Hematopoietic multipotent progenitor cell treated with erythropoietin and hydrocortisone succinate and interleukin-3 and kit ligand, for 8 days (in vitro differentiated cells): ENCODE measurements at places on chromosomes 5 and 9.

GRCh38 chr9:91518462-91518861 lies 94.8 kb upstream of the NFIL3 start:
- DNase-seq = no peak

GRCh38 chr5:59317774-59318205 lies 575.7 kb downstream of the PDE4D start:
- no peak for DNase-seq

DNA sequence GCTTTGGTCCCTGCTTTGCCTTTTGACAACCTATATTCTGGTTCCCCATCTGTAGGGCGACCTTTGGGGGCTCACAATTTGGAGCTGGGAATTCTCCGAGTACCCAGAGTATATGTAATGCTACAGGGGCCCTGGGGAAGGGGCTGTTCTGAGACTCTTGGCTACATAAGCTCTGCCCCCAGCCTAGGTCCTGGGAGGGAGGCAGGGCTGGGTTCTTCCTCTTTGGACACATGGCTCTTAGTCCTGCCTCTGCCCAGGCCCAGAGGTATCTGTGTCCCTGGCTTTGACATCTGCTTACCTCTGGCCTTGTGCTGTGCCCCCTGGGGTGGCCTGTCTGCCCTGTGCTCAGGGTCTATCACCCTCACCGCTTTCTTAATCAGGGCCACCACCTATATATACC lies 181.6 kb downstream of the CACNA1B start:
- DNase-seq = no peak

DNA sequence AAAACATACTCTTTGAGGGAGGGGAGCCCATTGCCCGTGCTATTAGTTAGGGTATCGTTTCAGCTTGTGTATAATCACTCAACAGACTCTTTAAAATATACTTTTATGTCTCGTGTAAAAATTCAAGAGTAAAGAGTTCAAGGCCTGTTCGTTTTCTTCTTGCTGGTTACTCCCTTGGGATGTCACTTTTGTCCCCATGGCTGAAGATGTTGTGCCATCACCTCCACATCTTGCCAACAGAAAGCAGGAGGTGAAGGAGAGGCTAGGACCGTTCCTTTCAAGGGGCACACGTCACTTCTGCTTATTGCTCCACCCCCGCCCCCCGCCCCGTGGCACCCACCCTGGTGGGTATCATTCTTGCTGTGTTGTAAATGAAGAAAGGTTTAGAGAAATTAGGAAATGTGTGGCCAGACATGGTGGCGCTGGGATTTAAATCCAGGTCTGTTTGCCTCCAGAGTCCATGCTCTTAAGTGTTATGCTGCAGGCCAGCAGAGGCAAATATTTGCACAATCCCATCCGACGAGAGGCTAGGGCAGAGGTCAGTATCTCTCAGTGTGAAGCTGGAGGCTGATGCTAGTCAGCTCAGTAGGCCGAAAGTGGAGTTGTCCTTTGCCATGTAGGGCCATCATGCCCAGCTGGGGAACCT lies 3.0 kb downstream of the MLANA start:
- no peak for DNase-seq

GRCh38 chr5:78065663-78066062 lies 228.8 kb downstream of the AP3B1 start:
- no peak for DNase-seq

DNA sequence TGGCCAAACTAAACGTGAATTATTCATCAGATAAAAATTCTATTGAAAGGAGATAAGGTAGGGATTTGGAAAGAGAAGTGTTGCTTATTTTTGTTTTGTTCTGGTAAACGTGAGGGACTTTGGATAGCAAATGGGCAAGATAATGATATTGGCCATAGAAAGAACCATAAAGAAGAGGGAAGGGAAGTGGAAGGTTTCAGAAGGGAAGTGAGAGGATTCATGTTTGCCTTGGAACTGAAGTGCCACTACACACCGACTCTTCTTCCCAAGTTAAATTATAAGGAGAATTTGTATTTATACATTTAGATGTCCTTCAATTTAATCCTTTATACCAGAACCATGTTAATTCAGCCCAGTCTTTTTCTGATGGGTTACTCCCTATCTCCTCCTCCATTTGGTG lies 42.1 kb upstream of the TAF11L2 start:
- DNase-seq = no peak

DNA sequence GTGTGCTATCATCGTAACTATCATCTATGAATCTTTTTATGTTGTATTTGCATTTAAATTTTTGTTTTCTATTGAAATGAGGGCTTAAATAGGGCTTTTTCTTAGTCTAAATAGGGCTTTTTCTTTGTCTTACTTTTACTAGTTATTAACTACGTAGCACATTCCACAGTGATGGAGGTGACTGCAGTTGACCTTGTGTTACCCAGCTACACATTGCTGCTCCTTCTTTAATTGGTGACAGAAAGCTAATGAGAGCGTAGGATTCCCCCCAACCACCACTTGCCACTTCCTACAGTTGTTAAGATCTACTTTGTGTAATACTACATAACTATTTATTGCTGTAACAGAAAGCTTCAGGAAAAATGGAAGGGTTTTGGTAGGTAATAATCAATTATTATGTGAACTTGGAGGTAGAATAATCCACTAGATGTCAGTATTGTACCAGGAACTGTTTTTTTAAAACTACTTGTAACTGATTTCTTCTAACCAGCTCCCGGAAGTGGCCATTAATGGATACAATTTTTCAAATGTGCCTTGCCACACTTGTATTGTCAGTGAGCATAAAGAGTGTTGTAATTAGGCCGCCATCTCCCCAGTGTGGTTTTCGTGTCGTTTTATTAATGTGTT lies 18.0 kb downstream of the MTRR start:
- DNase-seq = peak; percentile 61

DNA sequence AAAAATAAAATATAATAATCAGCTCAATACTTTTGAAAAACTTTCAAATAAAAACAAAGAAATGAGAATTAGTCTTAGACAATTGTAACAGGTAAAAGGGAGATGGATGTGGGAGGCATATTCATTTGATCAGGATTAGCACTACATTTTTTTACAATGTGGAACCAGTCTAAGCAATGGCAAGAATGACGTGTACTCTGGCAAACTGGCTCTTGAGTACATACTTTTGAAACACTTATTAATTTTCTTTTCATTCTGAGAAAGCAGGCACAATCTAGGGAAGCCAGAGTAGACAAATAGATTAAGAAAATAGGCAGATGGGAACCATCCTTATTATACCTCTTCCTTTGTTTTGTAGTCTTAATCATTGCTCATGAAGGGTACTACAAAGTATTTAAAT lies 79.7 kb downstream of the MEF2C start:
- no peak for DNase-seq

- peak; percentile 88 for DNase-seq
Observed at GRCh38 chr9:36903541-36904435, 130.3 kb downstream of the PAX5 start.

GRCh38 chr5:1105350-1106265 lies 6.3 kb downstream of the SLC12A7 start:
- peak; percentile 96 for DNase-seq

GRCh38 chr5:24633715-24634325 lies 11.0 kb downstream of the CDH10 start:
- peak; percentile 46 for DNase-seq

DNA sequence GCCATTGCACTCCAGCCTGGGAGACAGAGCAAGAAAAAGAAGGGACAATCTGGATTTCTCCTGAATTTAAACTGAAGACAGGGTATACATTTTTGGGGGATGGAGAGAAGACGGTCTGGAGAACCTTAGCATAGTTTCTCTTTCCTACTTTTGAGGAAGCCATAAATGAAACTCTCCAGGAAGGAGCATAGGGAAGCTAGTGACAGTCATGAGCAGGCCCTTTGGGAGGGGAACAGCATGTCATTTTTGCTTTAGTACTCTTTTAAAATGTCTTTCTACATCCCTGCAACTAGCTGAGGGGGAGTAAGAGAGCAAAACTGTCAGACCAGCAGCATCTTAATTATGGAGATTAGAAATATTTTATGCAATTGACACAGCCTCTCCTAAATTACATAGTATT lies 8.2 kb upstream of the SLC44A1 start:
- DNase-seq = no peak

- DNase-seq = no peak
Observed at GRCh38 chr9:3040761-3041160, 196.9 kb upstream of the PUM3 start.

GRCh38 chr9:16023446-16023845 lies 470.6 kb downstream of the CCDC171 start:
- no peak for DNase-seq

- DNase-seq = peak; percentile 71
Observed at GRCh38 chr5:170151097-170151831, 45.6 kb downstream of the FOXI1 start.

DNA sequence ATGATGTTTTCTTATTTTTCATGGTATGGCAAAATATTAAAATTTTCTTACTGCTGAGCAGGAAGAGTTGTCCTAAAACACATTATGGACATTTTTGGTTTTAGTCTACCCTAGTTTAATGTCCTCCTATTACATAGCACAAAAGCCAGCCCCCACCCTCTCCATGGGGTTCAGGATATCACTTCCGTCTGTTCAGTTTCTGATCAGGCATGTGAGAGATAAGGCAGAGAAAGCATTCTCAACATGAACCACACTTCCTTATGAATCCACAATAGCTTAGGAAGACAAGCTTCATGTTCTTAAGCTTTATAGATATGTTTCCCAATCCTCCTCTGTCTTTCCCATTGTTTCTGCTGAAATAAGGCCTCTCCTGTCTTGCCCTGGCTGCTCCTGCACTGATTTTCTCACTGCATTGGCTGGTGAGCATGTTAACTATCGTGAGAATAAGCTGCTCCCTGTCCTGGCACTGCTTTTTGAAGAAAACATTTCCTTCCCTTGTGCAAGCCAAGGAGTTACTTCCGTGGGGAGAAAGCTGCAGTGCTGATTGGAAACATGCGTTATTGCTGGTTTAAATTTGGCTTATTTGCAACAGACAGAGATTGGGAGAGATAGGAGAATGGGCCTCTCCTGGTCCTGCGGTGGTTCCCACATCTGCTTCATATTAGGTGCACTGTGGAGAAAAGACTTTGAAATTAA lies 260.3 kb upstream of the RPS23 start:
- no peak for DNase-seq

DNA sequence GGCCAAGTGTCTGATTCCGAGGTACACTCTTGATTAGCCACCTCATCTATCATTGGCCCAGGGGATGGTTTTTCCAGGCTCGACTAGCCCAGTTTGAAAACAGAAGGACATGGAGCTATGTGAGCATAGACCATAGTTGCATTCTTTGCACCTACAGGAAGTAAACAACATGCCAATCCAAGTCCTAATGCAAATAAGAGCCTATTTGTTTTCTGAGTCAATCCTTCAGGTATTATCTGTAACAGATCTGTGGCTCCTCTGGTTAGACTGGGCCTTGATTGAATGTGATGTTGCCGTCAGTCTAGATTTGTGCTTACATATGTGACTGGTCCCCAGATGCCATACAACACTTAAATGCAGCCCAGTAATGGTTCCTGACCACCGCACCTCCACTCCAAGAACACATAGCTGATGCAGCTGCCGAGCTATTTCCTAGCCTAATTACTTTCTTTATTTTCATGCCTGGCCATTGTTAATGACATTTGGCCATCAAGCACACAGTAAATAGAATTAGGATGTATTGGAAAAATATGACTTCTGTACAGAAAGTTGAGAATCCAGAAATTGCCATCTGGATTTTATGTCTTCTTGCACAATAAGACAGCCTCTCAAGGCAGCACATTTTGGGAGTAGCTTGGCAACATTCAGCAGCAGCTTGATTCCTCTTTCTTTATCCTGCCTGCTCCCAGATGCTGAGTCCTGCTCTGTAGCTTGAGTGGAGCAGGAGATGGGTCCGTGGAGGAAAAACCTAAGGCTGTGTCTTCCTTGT lies 29.5 kb upstream of the ARHGAP26 start:
- DNase-seq = no peak

DNA sequence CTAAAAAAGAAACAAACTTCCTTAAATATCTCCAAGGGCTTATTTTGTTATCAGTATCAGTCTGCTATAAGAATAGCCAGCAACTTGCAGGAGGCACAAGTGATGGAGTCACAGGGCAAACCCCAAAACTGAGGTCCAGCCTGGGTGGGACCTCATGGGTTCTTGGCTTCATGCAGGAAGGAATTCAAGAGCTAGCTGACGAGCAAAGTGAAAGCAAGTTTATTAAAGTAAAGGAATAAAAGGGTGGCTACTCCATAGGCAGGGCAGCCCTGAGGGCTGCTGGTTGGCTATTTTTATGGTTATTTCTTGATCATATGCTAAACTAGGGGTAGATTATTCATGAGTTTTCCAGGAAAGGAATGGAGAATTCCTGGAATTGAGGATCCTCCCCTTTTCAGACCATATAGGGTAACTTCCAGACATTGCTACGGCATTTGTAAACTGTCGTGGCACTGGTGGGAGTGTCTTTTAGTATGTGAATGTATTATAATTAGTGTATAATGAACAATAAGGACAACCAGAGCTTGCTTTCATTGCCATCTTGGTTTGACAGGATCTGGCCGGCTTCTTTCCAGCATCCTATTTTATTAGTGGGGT lies 231.9 kb downstream of the ADAMTSL1 start:
- no peak for DNase-seq

- no peak for DNase-seq
Observed at GRCh38 chr9:129816501-129817435, 7.2 kb downstream of the TOR1A start.

- no peak for DNase-seq
Observed at GRCh38 chr5:155508673-155509072, 495.1 kb downstream of the KIF4B start.

DNA sequence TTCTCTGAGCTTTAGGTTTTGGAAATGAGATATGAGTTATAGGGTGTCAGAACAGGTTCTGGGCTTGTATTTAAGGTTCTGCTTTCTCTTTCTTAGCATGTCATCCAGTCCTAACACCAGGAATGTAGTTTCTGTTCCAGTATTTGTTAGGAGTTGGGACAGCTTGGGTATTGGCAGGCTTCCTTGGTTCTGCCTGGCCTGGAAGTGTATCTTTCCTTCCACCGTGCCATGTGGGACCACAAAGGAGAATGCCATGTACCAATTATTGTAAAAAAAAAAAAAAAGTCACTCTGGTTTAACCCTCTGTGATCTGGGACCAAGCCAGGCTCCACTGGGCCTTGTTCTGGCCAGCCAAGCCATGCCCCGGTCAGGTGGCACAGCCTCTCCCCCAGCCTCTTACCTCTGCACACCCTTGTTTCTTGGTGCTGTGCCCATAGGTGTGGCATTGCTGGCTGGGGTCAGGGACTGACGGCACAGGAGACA lies 47.8 kb downstream of the ARHGAP26 start:
- DNase-seq = no peak

DNA sequence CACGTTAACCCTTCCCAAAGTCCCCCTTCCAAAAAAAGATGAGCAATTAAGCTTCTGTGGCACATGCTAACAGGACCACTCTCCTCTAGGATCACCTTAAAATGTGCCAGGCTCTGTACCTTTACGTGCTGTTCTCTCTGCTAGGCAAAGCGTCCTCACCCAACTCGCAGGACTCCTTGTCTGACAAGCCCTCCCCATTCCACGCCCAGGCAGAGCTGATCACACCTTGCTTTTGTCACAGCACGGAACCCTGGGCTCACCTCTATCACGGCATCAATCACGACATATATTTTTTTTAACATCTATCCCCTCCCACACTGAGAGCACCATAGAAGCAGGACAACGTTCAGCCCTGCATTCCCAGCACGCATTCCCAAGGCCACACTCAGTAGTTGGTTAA lies 47.1 kb downstream of the CDK5RAP2 start:
- DNase-seq = no peak
